ENCODE measurements at places on chromosomes 11 and 22.

DNA sequence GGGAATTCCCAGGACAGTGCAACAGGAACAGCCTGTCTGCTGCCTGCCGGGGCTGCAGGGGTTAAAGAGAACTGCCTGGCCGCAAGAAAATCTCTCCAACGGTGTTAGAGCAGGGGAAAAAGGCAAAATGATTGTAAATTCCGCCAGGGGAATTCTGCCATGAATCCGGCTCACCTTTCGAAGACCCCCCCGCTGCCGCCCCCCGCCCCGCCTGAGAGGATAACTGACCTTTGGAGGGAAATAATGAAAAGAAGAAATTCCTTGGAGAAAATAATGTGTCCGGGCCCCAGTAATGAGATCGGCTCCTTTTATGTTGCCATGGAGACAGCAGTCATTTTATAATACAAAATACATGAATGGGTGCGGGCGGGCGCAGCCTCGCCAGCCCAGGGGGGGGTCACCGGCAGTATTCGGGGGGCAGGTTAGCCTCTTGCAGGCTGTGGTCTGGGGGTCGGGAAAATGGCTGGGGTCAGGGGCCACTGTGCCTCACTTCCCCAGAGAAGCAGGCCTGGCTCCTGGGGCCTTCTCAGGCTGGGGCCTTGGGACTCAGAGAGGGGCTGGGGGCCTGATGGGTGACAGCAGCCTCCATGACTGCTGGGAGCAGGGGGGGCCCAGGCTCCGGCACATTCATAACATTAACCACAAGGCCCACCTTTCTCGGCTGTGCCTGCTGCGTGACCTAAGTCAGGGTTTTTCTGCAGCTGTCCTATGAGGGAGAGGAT is 228.1 kb downstream of the MN1 start:
- DNase-seq: no peak

- peak; percentile 88 for DNase-seq
These were observed 18.3 kb upstream of the MICALL1 start for GRCh38 chr22:37887584-37888378.

DNA sequence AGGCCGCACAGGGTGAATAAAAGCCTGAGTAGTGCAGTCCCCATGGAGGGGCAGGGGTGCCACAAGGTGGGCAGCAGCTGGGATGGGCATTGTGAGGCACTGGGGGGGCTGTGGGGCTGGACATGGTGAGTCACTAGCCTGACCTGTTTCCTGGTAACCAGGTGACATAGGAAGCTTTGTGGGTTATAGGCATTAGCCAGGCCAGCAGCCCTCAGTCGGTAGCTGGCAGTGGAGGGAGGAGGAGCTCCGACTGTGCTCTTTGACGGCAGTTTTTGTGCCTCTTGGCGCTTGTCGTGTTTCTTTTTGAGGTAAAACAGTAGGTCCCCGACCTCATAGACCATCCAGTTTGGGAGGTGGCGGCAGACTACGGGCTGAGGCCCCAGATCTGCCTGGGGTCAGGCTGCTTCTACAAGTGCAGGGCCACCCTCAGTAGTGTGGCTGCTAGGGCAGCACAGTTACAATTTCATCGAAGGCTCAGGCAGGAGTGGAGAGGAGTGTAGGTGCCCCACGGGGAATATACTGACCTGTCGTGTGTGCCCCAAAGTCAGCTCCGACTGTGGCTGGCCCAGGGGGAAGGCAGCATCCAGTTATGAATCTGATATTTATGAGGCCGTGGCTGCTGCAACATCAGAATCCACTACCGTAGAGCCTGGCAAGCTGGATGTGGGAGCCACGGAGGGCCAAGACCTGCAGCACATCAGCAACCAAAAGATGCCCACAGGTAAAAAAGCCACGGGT is 107.7 kb downstream of the CRYBB2 start:
- DNase-seq: no peak

DNA sequence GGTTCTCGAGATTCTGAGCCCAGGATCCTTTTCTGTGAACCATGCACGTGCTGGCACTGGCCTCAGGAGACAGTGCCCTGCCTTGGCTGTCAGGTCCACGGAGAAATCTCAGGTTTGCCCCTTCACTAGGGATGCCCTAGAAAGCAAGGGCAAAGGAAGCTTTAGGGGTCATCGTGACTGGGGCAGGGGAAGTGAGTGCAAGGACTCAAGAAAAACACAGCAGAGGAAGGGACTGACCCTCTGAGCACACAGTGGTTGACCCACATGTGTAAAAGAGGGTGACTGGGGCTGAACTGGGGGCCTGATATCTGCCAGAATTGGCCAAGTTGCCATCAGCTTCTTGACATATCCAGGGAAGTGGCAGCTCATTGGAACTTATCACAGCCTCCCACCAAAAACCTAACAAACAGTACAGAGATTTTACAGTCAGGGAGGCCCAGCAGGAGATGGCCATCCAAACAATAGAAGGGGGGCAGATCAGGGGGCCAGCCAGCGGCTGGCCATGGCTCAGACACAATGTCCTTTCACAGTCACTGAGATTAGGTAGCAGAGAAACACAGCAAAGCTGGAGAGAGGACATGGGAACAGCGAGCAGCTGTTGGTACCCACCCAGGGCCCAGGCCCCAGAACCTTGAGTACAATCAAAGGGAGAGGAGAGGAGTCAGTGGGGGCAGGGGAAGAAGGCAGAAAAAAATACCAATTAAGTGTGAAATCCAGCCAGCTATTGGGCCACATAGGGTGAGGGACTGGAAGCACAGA is 4.4 kb downstream of the TMEM121B start:
- DNase-seq: no peak

GRCh38 chr11:15577519-15577918 is 462.8 kb downstream of the INSC start:
- DNase-seq: no peak

GRCh38 chr11:2814751-2815150 is 70.8 kb downstream of the CDKN1C start:
- no peak for DNase-seq

- no peak for DNase-seq
These were observed 3.4 kb upstream of the ADAMTS8 start for GRCh38 chr11:130431801-130432200.

GRCh38 chr22:31160328-31160978 is 471 bp downstream of the RNF185 start:
- no peak for DNase-seq

DNA sequence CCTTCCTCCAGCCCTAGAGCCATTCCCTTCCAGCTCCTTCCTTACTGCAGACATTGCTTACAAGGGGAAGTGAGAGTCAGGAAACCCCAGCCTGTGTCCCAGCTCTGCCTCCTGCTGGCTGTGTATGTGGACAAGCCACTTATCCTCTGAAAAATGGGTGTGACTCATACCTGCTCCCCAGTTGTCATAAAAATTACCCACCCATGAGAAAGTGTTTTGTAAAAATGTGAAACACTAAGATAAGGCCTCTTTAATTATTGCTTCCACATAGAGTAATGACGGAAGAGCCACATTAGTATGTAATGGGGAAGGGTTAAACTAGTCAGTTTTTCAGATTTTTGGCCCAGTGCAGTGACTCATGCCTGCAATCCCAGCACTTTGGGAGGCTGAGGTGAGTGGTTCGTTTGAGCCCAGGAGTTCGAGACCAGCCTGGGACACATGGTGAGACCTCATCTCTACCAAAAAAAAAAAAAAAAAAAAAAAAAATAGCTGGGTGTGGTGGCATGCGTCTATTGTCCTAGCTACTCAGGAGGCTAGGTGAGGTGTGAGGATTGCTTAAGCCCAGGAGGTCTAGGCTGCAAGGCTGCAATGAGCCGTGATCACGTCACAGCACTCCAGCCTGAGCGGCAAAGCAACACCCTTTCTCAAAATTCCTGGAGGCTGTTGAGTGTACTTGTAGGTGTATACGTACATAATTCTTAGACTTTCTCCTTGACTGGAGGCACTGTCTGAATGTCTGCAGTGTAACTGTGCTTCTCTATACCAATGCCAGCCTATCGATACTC is 84.9 kb downstream of the CTTN start:
- peak; percentile 60 for DNase-seq

GRCh38 chr11:62081378-62082291 is 42.2 kb upstream of the INCENP start:
- peak; percentile 57 for DNase-seq

- DNase-seq: peak; percentile 25
These were observed 321.2 kb downstream of the GUCY1A2 start for GRCh38 chr11:106697058-106697457.

DNA sequence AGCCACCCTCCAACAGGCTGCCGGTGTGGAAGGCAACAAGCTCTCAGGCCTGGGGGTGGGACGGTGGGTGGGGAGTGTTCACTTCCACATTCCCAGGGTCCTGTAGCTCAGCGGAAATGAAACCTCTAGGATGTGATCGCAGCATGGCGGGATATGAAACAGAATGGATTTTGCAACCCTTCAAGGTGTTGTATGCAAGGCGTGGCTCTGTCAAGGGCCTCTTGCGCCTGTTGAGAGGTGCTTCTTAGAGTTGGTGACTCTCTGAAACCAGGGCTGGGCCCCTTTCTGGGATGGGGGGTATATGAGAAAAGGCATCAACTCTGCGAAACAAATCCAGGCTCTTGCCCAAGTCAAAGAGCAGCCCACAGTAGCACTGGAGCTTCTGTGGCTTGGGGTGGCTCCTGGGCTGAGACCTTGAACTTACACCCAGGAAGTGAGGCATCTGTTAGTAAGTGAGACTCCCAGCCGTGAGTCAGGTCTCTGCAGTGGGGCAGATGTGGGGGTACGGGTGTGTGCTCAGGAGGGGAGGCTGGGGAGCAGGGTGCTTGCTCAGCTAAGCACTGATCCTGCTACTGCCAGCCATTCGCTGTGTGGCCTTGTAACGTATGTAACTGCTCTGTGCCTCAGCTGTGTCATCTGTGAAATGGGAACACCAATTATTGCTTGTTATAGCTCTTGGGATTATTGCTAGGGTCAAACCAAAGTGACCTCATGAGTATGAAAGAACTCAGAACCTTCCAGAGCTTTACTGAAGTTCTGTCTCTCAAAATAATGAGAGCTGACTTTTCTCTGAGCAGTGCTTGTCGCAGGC is 28.3 kb downstream of the NECTIN1 start:
- peak; percentile 78 for DNase-seq

- DNase-seq: no peak
These were observed 65.1 kb downstream of the SCUBE1 start for GRCh38 chr22:43277987-43278601.

DNA sequence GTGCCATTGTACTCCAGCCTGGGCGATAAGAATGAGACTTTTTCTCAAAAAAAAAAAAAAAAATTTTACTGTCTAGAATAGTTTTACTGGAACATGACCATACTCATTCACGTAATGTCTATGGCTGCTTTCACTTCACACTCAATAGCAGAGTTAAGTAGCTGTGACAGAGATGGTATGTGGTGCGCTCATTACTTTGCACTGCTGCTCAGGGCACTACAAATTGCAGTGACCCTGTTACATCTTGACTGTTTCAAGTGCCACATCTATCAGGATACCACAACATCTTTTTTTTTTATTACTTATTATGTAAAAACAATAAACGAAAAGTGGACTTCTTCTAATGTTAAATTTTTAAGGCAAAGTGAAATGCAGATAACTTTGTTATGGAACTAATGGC is 110.3 kb downstream of the ARHGAP20 start:
- no peak for DNase-seq
